ENCODE measurements at places on chromosomes 1 and 21. TPM values are rescaled to one million over a fixed set of nuclear protein-coding genes. Genes with fewer than 3 reads are reported as not detected.

- DNase-seq: no peak
Measured at GRCh38 chr1:183222909-183223308, 36.8 kb downstream of the LAMC2 start.

- no peak for DNase-seq
Measured at GRCh38 chr1:112544011-112544688, 35.4 kb downstream of the WNT2B start.

GRCh38 chr1:230127105-230128054, 60.3 kb downstream of the GALNT2 start:
- no peak for DNase-seq

DNA sequence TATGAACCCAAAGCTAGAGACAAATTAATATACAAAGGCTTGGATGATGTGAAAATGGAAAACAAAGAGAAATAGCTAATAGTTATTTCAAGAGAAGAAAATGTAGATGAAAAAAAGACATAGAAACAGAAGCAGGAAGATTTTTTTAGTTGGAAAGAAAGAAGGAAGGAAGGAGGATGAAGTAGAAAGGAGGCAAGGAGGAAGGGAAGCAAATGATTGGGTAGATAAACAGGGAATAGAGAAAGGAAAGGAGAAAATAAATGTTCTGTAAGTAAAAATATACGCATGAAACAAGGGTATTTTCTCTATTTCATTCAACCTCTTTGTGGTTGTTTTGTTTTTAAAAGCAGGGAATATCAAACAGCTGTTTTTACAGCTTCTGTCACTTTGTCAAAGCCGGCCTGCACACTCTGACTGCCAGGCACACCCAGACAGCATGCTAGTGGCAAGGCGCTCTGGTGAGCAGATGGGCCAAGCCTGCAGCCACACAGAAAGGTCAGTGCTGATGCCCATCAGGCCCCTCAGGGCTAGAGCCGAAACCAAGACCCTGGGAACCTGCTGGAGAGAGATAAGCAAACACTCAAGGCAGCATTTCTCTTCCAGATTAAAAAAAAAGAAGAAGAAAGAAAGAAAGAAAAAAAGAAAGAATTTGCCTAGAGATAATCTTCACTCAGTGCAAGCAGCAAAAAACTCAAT, 72.9 kb upstream of the CTTNBP2NL start:
- DNase-seq: peak; percentile 60

DNA sequence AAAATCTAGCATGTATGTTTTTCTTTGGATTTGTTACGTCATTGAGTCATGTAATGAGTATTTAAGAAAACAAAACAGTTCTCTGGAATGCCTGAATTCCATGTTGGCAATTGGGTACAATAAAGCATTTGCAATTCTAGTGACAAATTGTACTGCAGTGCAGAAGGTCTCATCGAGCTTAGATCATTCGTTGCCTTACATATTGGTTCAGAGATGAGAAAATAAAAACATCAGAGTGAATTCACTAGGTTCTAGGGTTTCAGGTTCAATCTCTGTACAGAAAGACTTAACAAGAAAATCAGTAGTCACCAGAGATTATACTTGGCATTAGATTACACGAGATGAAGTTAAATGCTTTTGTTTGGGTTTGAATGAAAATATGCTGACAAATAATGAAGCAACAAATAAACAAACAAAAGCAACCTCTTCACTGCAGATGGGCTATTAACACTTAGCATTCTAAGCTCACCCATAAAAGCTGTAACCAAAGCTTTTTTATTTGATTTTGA, 124.7 kb downstream of the RYR2 start:
- no peak for DNase-seq

- no peak for DNase-seq
Measured at GRCh38 chr1:230430499-230430898, 4.4 kb upstream of the PGBD5 start.

DNA sequence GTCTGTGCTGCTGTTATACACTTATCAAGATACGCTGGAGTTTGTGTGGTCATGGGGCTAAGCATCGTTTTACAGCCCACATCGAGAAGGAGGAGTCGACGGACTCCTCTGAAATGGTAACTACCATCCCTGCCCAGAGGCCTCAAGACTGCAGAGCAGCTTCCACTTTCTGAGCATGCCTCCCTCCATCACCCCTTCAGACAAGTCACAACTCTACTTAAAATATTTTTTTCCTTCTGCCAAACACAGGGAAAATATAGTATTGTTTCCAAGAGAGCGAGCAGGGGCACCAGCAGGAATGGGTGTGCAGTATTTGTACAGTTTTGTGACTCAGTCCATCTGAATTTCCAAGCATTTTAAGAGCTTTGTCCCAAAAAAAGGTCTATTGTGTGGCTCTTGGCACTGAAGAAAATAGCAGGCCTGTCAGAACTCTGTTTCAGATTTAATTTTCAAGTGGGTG, 14.1 kb downstream of the EVA1C start:
- no peak for DNase-seq

- DNase-seq: peak; percentile 80
Measured at GRCh38 chr1:43073490-43074230, 98.4 kb downstream of the EBNA1BP2 start.

- DNase-seq: no peak
Measured at GRCh38 chr1:96028071-96028470, 693.5 kb upstream of the PTBP2 start.

DNA sequence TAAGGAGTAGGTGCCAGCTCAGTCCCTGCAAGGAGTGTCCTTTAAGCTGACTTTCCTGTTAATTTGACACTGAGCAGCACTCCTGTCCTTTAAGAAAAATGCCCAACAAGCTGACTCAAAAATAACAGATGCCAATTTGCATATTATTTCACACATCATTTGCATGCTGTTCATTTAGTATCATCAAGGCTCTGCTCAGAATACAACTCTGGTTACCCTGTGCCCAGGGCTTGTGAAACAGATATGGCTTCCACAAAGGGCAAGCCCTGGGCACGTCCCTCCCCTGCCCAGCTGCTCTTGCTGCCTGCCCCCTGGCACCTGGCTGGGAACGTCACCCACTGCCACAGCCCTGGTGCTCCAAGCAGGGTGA, 10.3 kb downstream of the KCNN3 start:
- no peak for DNase-seq

HES5 gene
- 0.94 TPM for total RNA-seq

ELF3 gene
- 3.4 TPM for total RNA-seq

ALX3 gene
- total RNA-seq: not detected

All from right cardiac atrium (tissue), 5 donors.